ENCODE measurements at places on chromosomes 5 and 9. TPM values are rescaled to one million over a fixed set of nuclear protein-coding genes. Genes with fewer than 3 reads are reported as not detected.

Gene GPR150
- total RNA-seq, result 0.33 TPM

Gene WWC1
- 0.33 TPM for total RNA-seq

Gene CAST
- 239 TPM for total RNA-seq

Gene TRPM6
- under 0.01 TPM for total RNA-seq

Gene SLIT3
- 2.5 TPM for total RNA-seq

Gene ELL2
- total RNA-seq, result 63.7 TPM

Gene IFNK
- total RNA-seq, result 0.12 TPM

Gene EIF4E1B
- total RNA-seq, result not detected

Gene LCN1
- total RNA-seq, result not detected

Gene PRUNE2
- 68.1 TPM for total RNA-seq

Gene SMC5
- 29.5 TPM for total RNA-seq

Gene FIBCD1
- 1.4 TPM for total RNA-seq

Gene NTMT1
- 70.9 TPM for total RNA-seq

Gene ELP1
- 53.3 TPM for total RNA-seq

Gene SPATA31C1
- not detected for total RNA-seq

Gene PRLR
- total RNA-seq, result 1.2 TPM

Gene IFNA13
- total RNA-seq, result not detected

Gene DNAJC21
- 57.9 TPM for total RNA-seq

Gene SPATA31D4
- total RNA-seq, result under 0.01 TPM

Gene YTHDC2
- 26.2 TPM for total RNA-seq

Gene PCDHGB2
- 1.2 TPM for total RNA-seq

Gene PLAC8L1
- total RNA-seq, result not detected

Gene TAS2R1
- total RNA-seq, result not detected

Gene TIGD6
- total RNA-seq, result 6.3 TPM

Gene BAAT
- total RNA-seq, result under 0.01 TPM

Gene EFNA5
- total RNA-seq, result 0.75 TPM

Gene ST6GALNAC4
- 19.5 TPM for total RNA-seq

Gene B4GALT1
- 30.0 TPM for total RNA-seq

Gene MEF2C
- total RNA-seq, result 10.9 TPM

Gene WDR31
- total RNA-seq, result 1.3 TPM

Gene BRD9
- 66.5 TPM for total RNA-seq

Gene FOXI1
- not detected for total RNA-seq

Gene OBP2B
- total RNA-seq, result not detected

Gene RAI14
- 259 TPM for total RNA-seq

Gene COL5A1
- total RNA-seq, result 238 TPM

Measured in uterine smooth muscle cell (primary cell).